ENCODE measurements at places on chromosomes 7 and 10.
A peak's percentile ranks its signal among the peaks of the same experiment; 100 is the strongest.

GRCh38 chr10:124647421-124648130, 96.6 kb downstream of the FAM53B start:
- DNase-seq: no peak

- DNase-seq: no peak
Observed at GRCh38 chr7:104629408-104629807, 301.0 kb downstream of the LHFPL3 start.

- no peak for DNase-seq
Observed at GRCh38 chr10:77859865-77860282, 66.7 kb downstream of the DLG5 start.

DNA sequence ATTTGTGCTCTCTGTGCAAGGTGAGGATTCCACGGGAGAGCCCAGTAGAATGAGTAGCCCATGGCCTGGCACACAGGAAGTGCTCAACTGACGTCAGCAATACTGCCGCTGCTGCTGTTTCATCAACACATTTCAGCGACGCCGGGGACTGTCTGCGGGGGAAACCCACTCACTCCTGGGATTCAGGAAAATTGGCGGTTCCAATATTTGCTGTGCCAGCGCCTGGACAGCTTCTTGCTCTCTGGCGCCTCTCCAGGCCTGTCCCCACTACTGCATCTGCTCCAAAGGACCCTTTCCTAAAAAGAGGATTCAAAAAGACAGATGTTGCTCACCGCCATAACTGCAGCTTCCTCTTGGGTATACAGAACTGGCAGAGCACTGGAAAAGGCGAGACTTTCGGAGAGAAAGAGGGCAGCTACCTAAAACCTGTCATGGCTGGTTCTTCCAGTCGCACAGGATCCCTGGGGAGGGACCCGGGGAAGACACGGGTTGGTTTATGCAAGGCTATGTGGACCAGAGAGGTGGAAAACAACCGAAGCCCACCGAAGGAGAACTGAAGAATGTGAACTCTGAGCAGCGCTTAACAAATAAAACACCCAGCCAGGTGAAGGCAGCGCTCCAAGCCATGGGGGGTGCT, 39.7 kb upstream of the ENO4 start:
- peak; percentile 27 for DNase-seq

- DNase-seq: no peak
Observed at GRCh38 chr10:34722404-34722803, 92.7 kb downstream of the PARD3 start.

DNA sequence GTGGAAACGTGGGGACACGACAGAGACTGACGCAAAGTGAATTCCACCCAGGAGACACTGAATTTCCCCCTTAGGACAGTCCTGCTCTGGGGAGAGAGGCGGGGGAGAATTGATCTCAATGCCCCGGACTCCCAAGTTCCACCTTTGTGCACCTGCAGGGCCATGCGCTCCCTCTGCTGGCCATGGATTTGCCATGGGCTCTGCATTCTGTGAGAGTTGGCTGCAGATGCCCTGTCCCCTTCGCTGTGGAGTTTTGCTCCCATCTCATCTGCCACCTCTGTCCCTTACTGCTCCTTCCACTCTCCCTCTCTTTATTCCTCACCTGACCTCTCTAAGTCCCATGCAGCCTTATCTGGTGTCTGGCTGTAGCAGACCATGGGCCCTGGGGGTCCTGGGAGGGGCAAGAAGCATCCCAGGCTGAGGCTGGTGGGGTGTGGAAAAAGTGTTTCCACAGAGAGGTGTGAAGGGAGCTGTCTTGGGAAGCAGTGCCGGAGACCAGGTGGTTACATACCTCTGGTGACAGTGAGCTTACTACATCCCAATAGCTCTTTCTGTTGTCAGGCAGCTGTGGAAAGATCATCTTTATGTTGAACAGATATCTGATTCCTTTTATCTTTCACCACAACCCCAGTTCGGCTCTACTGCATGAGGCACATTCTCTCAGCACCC, 14.3 kb downstream of the GHRHR start:
- DNase-seq: no peak

DNA sequence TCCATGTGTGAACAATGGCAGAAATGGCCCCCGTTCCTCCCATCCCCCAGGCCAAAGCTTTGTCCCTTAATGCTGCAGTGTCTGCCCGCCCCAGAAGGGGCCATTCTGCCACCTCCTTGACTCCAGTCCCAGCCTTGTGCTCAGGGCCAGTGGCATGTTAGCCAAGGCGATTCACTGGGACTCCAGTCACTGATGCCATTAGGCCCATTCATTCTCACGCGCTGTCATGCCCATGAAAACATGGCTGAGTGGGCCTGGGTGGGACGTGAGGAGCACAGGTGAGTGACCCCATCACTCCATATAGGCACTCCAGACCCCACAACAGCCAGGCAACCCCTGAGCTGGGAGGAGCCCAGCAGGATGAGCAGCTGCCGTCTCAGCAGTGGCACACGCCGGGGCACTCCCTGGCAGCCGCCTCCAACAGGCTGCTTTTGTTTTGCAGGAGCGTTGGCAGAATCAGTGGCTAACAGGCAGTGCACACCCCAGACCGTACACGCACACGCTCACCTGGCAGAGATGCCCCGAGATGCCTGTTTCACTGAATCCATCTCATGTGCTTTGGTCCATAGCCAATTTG, 79.5 kb downstream of the TCERG1L start:
- DNase-seq: no peak

- peak; percentile 41 for DNase-seq
Observed at GRCh38 chr10:31770307-31770902, 158.2 kb downstream of the ARHGAP12 start.

DNA sequence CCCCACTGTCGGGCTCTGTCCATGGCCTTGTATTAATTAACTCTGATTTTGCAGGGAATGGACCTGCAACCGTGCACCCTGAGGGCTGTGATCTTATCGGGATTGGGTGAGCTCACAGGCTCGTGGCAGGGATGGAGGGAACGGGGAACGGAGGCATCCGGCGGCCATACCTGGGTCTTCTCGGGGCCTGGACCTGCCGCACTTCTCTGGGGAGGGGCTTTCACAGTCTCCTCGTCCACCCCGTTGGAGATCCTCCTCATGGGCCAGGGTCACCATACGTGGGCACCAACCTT, 57.5 kb upstream of the SHH start:
- no peak for DNase-seq

DNA sequence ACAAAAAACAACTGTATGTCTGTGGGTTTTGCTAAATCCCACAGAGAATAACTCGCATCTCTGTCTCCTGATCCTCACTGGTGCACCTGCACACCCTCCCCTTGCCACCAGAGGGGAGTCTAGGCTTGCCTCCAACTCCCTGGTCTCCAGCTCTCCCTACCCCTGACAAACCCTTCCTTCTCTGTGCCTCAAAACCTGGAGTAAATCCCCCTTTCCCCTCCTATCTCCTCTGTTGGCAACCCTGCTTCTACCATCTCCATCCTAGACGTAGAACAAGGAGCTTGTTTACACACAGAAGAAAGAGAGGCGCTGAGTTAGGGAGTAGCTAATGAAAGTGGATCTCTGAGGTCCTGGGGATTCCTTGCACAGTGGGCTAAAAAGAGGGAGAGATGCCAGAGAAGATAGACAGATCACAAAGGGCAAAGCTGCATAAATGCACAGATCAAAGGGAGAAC, 6.0 kb downstream of the MBLAC1 start:
- DNase-seq: peak; percentile 45

- no peak for DNase-seq
Observed at GRCh38 chr7:1670894-1671593, 967 bp downstream of the ELFN1 start.

Data from NCI-H774 (cell line).